ENCODE measurements at places on chromosomes 2 and 18. TPM values are rescaled to one million over a fixed set of nuclear protein-coding genes. Genes with fewer than 3 reads are reported as not detected.

The KIAA2012 gene
- total RNA-seq, result not detected

The ME2 gene
- total RNA-seq, result 35.6 TPM

The C1QL2 gene
- total RNA-seq, result not detected

The PCARE gene
- not detected for total RNA-seq

The GAL3ST2 gene
- 0.46 TPM for total RNA-seq

The ABCB11 gene
- total RNA-seq, result 0.13 TPM

The VSNL1 gene
- 0.66 TPM for total RNA-seq

The DSC2 gene
- 0.07 TPM for total RNA-seq

The BOK gene
- total RNA-seq, result 13.4 TPM

The SERPINB10 gene
- total RNA-seq, result not detected

The CD207 gene
- not detected for total RNA-seq

The DNAH6 gene
- total RNA-seq, result 0.13 TPM

The RGPD3 gene
- 0.20 TPM for total RNA-seq

The PLA2R1 gene
- 33.7 TPM for total RNA-seq

The CFAP65 gene
- total RNA-seq, result 0.03 TPM

The CELF4 gene
- total RNA-seq, result not detected
